Stimulated activated CD4-positive, alpha-beta T cell treated with anti-CD3 and anti-CD28 coated beads, Interleukin-2, amount 100 ng/mL, for 4 hours (primary cell): ENCODE measurements at places on chromosomes 2 and 18.
A peak's percentile ranks its signal among the peaks of the same experiment; 100 is the strongest.

DNA sequence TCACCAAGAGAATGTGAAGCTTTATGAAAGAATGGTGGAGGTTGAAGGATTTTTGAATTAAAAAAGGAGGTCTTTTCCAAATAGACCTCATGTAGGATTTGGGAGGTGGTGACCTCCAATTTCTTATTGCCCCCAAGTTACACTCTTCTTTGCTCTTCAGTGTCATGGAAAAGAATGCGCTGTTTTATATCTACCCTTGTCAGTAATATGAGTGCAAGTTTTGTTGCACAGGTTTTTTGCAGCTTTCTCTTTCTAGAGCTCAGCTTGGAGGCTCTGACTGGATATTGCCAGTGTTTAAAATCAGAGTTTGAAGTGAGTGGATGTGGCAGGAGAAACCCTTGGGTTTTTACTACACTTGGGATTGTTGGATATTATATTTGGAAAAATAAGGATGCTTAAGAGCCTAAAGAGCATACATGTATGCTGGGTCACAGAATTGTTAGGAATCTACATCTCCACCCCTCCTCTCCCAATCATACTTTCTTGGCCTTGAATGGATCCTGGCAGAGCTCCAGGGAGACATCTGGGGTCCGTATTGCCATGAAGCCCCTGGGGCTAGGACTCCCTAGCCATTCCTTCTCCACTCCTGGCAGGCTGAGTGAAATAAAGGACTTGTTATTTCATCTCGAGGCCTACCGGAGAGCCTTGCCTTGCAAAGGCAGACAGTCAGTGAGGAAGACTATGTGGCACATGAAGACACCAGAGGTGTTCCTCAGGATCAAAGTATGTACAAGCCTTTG, 43.8 kb downstream of the APOB start:
- no peak for DNase-seq

GRCh38 chr2:140362361-140362760, 1582.2 kb upstream of the NXPH2 start:
- no peak for DNase-seq

- DNase-seq = no peak
Observed at GRCh38 chr2:186036862-186037449, 298.4 kb downstream of the FSIP2 start.

DNA sequence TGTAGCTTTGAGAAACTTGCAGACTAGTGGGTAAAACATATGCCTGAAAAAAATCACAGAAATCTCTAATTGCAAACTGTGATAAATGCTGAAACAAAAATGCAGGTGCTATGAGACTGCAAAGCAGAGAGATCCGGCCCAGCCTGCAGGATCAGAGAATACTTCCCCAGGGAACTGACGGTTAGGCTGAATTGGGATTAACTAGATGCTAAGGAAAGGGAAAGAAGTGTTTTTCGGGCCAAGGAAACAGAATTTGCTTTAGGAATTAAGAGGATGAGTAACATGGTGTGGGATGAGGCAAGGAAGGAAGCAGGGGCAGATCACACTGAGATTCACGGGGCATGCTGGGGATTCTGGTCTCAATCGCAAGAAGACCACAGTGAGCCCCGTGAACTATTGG, 71.5 kb downstream of the OSBPL6 start:
- no peak for DNase-seq

GRCh38 chr2:163621445-163622004, 114.3 kb downstream of the FIGN start:
- DNase-seq = no peak

GRCh38 chr2:217941886-217942728, 60.7 kb downstream of the TNS1 start:
- DNase-seq = no peak

DNA sequence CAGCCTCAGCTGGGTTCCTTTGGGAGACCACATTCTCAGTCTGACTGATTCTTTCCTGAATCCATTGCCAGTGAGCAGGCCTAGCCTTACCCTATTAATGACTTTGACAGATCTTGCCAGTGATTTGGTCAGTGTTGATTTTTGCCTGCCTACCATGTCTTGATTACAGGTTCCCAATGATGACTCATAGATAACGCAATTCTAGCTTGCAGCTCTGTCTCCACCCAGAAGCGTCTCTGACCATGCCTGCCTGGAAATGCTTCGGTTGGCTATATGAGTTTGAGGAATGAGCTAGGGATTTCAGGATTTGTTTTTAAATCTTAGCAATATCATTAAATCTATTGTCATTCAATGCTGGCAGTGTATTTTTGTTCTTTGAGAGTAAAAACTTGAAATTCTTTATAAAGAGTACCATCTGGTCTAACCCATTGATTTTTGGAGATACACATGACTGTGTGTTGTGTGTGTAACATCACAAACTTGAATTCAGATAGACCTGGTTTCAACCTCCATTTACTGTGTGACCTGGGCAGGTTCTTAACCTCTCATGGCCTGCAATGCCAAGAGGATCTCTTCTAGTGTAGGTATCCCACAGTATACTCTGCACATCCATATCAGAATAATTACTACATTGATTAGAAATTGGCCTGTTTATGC, 57.0 kb downstream of the CCDC150 start:
- no peak for DNase-seq

- no peak for DNase-seq
Observed at GRCh38 chr2:56182420-56182819, 1.4 kb upstream of the CCDC85A start.

GRCh38 chr2:17184512-17184911, 333.7 kb downstream of the RAD51AP2 start:
- DNase-seq = no peak

DNA sequence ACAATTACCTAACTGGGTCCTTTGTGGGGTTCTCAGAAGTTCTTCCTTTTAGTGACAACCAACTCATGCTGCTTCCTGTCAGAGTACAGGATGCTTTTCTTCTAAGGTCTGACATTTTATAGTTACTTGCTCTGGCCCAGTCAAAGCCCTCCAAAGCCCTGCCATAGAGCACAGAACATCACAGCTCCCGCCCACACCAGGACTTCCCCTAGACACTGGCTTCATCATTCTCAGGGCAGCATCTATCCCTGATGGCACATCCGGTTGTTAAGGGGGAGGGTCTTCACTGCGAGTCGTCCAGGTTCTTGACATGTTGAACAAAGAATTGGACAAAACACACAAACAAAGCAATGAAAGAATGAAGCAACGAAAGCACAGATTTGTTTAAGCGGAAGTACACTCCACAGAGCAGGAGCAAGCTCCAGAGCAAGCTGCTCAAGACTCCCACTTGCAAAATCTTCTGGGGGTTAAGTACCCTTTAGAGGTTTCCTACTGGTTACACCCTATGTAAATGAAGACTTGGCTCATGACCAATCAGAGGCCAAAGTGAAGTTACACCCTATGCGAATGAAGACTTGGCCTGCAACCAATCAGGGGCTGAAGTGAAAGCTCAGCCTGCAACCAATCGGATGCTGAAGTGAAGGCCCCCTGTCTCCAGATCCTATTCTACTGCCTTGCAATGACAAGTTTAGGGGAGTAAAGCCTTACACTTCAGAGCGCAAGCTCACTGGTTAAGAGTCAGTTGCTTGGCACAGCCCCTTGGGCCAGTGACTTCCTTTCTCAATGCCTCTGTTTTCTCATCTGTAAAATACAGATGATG, 79.0 kb downstream of the HDAC4 start:
- DNase-seq = peak; percentile 46

DNA sequence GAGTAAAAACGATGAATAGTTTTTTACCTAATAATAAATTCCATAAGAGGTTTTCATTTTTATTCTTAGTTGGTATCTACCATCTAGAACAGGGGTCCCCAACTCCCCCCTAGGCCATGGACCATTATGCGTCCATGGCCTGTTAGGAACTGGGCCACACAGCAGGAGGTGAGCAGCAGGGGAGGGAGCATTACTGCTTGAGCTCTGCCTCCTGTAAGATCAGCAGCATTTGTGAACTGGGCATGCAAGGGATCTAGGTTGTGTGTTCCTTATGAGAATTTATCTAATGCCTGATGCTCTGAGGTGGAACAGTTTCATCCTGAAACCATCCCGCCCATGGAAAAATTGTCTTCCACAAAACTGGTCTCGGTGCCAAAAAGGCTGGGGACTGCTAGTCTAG, 5.9 kb downstream of the TIA1 start:
- DNase-seq = no peak

- DNase-seq = no peak
Observed at GRCh38 chr2:142952793-142953494, 75.5 kb downstream of the KYNU start.

DNA sequence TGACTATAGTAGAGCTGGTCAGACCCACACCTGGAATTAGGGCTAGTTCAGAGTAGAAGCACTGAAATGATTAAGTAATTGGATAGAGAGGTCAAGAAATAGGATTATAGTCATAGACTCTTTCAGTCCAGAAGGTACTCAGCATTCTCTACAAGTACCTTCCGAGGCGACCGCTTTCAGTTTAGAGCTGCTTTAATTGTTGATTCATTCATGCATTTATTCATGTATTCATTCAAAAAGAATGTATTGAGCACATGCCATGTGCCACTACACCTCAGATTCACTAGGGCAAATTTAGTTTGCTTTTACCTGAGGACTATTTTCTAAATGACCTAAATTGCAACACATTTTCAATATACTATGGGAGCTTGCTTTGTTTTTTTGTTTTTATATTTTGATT, 48.7 kb downstream of the CRIM1 start:
- no peak for DNase-seq

GRCh38 chr2:7368211-7368610, 451.0 kb downstream of the RNF144A start:
- DNase-seq = no peak

DNA sequence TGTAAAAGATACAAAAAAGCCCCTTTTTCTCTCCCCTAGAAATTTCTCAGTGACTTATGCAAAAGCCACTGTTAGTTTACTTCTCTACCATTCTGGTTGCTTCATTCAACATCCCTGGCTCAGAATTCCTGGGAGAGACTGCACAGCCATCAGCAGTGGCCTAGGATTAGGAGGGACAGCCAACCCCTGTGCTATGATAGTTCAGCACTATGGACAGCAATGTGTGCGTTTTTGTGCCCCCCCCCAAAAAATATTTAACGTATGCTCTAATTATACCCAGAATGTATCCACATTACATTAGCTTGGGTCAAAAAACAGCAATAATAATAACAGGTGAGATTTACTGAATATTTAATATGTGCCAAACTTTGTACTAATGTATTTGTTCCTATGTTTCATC, 29.0 kb downstream of the OSR1 start:
- no peak for DNase-seq

DNA sequence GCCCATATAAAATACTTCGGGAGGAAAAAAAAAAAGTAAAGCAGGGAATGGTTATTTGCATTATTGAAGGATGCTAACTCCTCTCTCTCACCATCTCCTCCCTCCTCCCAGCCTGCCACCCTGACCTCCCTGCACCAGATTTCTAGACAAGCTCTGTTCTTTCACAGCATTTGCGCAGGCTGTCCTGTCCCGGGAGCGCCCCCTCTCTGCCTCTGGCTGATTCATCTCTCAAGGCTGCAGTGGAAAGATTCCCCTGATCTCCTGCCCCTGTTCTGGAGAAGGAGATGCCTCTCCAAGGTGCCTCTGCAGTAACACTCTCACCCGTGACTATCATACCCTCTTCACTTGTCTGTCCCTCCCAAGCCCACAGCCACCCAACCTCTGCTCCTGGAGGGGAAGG, 38.5 kb downstream of the COL4A4 start:
- DNase-seq = no peak

- no peak for DNase-seq
Observed at GRCh38 chr2:226725126-226725860, 74.3 kb downstream of the IRS1 start.
